ENCODE measurements at places on chromosomes 6 and 20.
A peak's percentile ranks its signal among the peaks of the same experiment; 100 is the strongest.

DNA sequence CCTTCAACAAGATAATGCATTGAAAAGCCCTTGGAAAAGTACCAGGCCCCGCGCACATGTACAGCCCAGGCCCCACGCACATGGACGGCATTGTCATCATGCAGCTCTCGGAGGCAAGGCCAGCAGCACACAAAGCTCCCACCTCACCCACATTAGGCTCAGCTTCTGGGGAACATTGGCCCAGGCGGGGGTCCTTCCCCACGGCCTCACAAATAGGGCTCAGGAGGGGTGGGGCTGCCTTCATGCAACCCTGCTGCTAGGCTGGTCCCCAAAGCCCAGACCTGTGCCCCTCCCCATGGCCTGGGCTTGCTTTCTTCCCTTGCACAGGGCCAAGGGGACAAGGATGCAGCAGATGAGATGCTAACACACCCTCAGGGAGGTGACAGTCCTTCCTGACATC lies 26.7 kb downstream of the NPEPL1 start:
- no peak for DNase-seq

GRCh38 chr20:640674-641515 lies 12.1 kb downstream of the SRXN1 start:
- no peak for DNase-seq

DNA sequence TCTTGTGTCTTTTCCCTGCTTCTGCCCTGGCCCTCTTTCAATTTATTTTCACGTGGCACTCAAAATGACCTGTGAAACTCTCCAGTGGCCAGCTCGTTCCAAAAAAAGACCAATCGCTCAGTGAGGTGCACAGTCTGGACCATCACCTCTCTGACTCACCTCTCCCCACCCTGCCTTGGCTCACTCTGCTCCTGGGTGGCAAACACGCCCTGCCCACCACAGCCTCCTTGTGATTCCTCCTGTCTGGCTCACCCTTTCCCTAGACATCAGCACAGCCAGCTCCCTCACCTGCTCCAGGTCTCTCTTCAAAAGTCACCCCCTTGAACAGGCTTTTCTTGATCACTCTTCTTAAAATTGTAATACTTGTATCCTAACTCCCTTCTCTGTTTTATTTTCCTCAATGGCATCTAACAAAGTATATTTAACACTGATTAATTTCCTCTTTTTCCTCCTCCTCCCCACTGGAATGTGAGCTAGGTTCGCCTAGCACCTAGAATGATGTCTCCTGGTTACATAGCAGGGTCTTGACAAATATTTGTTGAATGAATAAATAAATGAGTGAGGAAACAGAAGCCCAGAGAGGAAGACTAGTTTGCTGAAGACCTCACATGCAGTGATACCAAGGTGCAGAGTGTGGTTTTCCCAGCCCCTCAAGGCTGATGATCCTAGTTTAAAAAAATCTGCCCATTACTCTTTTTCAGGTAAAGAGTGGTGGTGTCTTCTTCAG lies 109.0 kb downstream of the GJA10 start:
- DNase-seq = no peak

DNA sequence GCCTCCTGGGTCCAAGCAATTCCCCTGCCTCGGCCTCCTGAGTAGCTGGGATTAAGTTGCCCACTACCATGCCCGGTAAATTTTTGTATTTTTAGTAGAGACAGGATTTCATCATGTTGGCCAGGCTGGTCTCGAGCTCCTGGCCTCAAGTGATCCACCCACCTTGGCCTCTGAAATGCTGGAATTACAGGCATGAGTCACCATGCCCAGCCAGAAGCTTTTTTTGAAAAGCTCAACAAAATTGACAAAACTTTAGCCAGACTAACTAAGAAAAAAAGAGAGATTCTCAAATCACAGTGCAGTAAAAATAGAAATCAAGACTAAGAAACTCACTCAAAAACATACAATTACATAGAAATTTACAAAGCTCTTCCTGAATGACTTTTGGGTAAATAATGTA lies 420.6 kb downstream of the COL12A1 start:
- no peak for DNase-seq

DNA sequence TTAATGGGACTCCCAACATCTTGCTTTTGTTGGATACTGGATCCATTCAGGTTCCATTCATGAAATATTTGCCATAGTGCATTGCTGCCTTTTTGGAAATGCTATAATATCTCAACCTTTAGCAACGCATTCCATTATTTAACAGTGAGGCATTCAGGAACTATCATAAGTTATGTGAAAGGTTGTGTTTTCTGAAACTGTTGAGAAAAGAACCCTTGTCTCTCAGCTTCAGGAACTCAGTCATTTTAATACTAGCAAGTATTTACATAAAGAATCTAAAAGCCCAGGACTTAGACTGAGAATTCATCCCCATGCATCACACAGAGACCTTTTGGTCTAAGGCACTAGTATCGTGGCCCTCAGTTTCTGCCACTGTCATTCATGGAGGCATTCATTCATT lies 24.9 kb upstream of the SASH1 start:
- no peak for DNase-seq

GRCh38 chr6:259901-260508 lies 32.3 kb upstream of the DUSP22 start:
- DNase-seq = no peak

- DNase-seq = no peak
These were observed 21.6 kb downstream of the DUSP22 start for GRCh38 chr6:313917-314316.

- DNase-seq = no peak
These were observed 266.8 kb downstream of the CD83 start for GRCh38 chr6:14384175-14384949.

DNA sequence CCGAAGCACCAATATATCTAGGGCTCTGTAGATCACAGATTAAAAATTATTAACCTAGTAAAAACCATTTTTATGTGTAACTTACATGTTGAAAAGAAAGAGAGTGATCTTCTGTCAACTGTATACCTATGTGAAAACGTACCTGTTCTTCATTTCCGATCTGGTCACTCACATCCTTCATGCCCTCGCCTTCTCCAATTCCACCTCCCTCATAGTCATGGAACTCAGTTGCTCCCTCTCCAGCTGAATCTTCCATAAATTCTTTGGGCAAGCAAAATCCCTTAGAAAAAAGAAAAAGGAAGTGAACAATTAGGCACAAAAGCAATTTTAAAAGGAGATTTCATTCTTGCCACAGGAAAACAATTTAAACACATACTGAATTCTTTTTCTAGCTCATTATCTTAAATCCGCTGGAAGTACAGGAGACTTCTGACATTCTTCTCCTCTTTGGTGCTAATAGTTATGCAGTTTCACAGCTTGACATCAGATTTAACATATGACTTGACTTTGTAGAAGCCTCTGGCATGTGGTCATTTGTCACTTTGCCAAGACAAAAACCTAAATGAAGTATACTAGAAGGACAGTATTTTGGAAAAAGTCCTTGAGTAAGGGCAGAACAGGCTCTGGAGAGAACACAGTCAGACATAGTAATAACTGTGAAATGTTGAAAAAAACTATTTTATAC lies 29.5 kb upstream of the LYRM2 start:
- peak; percentile 54 for DNase-seq

DNA sequence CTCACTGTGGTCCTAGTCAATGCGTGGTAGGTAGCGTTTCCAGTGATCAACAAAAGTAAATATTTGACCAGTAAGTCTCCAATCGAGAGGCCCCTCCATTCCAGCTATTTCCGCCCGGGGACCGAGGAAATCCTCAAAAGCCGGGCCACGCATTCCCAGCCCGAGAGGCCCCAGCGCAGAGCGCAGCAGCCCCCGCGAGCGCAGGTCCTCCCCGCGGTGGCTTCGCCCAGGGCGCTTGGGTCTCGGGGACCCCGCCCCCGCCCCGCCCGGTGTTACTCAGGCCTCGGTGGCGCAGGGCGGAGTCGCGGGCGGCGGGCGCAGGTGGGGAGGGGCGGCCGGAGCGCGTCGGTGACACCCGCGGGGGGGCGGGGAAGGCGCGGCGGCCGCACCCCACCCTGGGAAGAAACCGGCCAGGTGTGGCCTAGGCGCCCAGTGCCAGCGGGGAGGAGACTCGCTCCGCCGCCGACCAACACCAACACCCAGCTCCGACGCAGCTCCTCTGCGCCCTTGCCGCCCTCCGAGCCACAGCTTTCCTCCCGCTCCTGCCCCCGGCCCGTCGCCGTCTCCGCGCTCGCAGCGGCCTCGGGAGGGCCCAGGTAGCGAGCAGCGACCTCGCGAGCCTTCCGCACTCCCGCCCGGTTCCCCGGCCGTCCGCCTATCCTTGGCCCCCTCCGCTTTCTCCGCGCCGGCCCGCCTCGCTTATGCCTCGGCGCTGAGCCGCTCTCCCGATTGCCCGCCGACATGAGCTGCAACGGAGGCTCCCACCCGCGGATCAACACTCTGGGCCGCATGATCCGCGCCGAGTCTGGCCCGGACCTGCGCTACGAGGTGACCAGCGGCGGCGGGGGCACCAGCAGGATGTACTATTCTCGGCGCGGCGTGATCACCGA lies at the start of gene DSP:
TSS of gene DSP (plus strand) at position 497 of the 890 bp plus-strand sequence. CDS start at position 742, 245 bp downstream.
- DNase-seq = no peak

DNA sequence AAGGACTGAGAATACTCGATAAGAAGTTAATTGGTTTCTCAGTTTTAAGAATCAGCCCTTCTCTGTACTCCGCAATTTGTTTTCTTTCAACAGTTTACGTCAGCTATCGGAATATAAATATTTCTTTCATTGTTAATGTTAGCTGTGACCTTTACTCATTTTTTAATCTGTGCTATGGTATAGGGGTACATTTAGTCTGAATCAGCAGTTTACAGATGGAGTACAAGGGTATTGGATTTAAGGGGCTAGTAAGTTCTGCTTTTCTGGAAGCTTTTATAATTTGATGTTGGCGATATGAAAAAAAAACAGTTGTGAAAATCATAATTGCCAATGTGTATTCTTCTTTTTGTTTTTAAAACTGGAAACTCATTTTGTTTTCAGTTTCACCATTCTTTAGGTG lies 23.0 kb downstream of the FAM135A start:
- DNase-seq = no peak

DNA sequence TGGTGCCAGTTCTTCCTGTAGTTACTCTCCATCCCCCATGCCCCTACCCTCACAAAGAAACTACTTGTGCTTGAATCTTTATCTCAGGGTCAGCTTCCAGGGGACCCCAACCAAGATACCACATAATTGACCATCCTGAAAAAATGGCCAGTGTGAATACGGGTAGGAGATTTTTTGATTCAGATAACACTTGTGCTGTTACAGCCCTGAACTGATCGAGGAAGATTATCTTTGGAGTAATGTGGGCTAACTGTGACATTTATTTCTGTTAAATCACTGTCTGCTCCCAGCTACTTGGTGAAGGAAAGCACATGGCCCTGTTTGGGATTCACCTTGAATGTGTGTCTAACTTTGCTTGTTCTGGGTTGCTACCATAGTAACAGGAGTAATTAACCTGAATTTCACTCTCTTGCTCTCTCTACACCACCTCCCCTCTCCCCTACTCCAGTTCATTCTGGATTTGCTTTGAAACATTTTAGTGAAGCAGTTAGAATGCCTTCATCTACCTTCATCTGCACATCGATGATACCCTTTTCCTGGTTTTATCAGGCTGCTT lies 219.6 kb upstream of the CHD6 start:
- no peak for DNase-seq

- no peak for DNase-seq
These were observed 559 bp downstream of the APMAP start for GRCh38 chr20:24991897-24992486.

DNA sequence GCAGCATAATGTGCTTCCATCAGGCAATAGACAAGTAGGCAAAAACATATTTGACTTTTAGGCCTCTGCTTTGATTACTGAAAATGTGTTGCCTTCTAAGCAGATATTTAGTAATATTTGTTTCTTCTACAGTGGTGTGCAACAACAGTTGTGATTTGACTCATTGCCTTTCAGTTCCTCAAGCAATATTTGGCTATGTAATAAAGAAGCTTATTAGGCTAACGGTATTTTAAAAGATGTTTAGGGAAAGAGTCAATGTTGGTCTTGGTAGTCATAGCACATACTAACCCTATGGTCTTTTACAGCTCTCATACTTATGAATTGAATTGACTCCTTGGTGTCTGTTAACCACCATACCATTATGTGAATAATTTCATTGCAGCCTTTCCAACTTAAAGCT lies 124.1 kb downstream of the GRIK2 start:
- DNase-seq = no peak

DNA sequence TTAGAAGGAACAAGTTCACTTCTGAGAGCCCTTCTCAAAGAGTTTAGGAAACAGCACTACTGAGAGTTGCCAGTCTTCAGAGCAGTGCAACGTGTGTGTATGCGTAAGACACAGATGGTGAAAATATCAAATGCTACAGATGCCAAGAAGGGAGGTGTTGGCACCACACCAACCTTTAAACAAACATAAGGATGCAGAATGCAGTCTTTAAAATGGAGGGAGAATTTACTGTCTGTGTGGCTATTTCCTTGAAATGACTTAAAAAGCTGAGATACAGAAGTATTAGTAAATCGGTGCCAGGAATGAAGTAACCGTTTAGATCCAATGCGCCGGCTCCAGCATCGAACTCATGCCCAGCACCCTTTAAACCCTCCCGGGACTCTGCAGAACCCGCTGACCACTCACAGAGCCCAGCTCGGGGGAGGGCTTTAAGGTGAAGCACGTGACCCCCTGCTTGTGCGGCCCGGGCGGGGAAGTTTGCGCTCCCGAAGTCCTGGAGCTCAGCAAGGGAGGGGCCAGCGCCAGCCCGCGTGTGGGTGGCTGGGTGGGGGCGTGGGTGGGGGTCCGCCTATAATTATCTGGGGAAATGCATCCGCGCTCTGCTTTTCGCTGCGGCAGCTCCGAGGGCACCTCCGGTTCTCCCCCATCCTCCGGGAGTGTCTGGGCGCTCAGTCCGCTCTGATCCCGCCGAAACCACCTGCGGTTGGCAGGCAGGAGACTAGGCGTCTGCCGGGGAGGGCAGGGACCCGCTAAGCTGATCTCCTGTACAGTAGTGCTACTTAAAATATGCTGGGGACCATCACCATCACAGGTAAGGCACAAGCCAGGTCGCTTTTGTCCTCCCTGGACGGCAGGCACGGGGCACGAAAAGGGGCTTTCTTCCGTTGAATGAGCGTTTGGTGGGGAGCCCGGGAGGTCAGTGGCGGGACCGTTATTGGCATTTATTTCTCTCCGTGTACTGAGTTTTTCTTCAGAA lies 66.0 kb downstream of the ZBTB2 start:
- DNase-seq = no peak

DNA sequence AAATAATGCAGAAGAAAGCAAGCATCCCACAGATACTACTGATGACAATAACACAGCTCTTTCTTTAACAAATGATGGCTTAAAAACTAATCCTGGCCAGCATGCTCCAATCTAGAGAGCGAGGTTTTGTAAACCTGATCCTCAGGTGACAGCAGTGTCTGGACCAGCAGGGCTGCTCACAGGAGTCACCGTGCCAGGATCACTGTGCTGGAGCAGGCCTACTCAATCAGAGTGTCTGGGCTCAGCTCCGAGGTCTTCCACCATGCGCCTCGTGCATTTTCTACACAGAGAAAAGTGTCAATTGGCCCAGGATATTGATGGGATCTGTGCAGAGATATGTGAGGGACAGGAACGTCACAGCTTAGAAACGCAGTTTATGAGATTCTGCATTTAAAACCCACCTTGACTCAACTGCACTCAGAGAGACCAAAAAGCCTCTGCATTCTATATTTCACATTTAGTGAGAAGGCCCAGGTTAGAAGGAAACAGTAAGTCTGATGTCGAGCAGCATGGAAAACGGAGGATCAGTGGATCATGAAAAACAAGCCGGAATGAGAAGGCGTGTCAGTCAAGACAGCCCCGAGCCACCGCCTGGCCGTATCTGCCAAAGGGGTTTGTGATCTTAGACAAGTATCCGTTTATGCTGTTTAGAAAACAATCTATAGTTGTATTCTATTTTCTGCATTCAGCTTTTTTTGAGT lies 7.8 kb downstream of the RAMACL start:
- DNase-seq = no peak

GRCh38 chr6:97136626-97137358 lies 146.2 kb downstream of the MMS22L start:
- DNase-seq = no peak

- DNase-seq = no peak
These were observed 66.7 kb downstream of the TMEM170B start for GRCh38 chr6:11604215-11604614.
